ENCODE measurements at places on chromosomes 16 and 17.

- DNase-seq, result no peak
These were observed at the start of gene MFAP4 for GRCh38 chr17:19386974-19387920. TSS of gene MFAP4 (minus strand) at chr17:19387190. CDS start at chr17:19387155, 35 bp downstream.

DNA sequence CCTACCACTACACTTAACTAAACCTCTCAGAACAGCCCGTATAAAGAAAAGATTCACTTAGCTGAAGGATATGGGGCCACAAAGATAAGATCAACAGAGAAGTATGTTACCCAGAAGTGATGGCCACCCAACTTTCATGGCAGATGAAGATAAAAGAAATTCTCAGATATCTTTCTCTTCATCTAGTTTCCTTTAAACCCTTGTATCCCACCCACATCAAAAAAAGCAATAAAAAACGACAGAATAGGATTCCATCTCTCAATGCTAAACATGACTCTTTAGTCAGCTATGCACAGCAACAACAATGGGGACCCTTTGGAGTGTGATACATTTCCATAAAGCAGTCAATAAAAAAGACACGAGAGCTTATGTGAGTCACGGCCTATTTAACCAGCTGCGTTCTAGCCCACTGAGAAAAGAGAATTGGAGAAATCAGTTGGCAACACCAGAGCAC is 86.6 kb downstream of the SNX11 start:
- DNase-seq, result no peak

GRCh38 chr16:52718046-52718445 is 171.1 kb upstream of the TOX3 start:
- DNase-seq, result no peak

DNA sequence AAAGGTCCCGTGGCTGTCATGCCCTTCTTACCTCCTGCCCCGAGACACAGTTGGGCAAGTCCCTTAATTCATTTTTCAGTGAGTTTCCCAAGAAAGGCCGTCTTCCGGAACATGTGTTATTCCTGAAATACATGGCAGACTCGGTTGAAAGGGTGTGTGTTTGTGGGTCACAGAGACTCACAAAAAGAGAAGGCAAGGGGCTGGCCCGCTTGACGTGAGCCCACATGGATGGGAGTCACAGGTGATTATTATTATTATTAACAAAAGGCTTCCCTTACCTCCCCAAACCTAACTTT is 34.1 kb upstream of the CCR7 start:
- DNase-seq, result no peak

GRCh38 chr17:7249830-7250229 is 1.7 kb downstream of the CTDNEP1 start:
- DNase-seq, result no peak

GRCh38 chr17:81398832-81399411 is 3.7 kb downstream of the BAHCC1 start:
- DNase-seq, result no peak

DNA sequence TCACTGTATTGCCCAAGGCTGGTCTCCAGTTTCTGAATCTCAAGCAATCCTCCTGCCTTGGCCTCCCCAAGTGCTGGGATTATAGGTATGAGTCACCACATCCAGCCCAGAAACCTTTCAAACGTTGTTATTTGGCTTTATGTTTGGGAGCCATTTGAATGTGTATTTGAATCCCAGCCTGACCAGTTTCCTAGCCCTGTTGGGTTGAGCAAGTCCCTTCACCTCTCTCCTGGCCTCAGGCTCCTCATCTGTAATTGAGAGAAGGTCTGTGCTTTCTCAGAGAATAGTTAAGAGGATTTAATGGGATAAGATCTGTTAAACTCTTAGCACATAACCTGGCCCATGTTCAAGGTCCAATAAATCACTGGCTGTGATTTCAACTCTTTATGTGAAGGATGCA is 385.8 kb upstream of the RBFOX1 start:
- no peak for DNase-seq

- no peak for DNase-seq
These were observed 13.2 kb downstream of the RAB40B start for GRCh38 chr17:82685291-82685690.

DNA sequence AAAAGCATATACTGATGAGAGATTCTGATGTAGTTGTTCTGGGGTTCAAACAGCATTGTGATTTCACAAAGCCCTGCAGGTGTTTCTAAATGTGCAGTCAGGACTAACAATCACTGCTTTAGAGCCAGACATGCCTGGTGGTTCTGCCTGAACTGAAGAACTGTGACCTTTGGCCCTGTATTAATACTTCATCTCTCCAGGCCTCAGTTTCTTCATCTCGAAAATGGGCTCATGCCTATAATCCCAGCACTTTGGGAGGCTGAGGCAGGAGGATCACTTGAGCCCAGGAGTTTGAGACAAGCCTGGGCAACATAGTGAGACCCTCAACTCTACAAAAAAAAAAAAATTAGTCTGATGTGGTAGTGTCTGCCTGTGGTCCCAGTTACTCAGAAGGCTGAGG is 3.9 kb downstream of the DNAI2 start:
- no peak for DNase-seq

DNA sequence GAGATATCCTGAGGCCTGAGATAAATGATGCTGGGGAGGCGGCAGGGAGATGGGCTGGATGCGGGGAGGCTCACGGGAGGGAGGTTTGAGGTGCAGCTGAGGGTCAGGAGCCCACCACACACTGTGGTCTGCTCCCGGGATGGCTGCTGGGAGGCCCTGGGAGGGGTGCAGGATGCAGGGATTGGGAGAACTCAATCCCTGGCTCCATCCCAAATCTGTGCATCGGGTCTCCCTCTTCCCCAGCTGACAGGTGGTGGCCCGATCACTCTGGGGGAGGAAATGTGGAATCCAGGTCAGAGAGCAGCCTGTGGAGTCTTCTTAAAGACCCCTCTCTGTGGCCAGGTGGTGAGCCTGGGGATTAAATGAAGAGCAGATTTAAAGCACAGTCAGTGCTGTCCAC is 12.0 kb downstream of the PHB1 start:
- DNase-seq, result no peak

- no peak for DNase-seq
These were observed 11.1 kb upstream of the CHRNE start for GRCh38 chr17:4913994-4914393.

DNA sequence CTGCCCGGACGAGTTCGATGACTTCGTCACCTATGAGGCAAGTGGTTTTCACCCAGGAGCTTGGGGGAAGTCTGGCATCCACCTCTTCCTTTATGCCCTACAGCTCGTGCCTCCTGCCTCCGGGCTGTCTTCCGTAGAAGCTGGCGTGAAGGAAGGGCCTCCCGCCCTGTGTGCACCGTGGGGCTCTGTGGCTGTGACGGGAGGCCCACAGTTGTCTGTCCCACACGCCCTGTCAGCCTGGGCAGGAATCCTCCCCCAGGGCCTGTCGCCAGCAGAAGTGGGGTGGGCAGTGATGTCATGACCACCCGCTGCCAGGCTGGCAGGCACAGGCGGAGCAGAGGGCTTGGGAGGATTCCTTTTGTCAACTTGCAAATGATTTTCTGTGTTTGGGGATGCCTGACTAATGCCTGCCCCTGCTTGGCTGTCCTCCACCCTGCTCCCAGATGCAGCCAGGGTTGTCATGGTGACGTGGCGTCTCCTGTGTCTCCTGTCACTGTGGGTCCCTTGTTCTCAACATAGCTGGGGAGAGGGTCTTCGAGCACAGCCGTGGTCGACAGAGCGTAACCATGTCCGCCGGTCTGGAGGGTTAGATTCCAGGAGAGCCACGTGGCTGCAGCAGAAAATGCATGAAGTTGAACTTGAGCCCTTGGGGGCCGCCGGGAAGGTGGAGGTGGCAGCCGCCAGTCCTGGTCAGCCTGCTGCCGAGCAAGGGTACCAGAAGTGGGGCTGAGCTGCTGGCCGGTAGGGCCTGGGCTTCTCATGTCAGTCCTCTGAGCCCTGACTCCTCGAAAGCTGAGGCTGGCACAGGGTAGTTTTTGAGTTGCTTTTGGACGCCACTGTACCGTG is 46.1 kb downstream of the RAB11FIP3 start:
- DNase-seq, result no peak

DNA sequence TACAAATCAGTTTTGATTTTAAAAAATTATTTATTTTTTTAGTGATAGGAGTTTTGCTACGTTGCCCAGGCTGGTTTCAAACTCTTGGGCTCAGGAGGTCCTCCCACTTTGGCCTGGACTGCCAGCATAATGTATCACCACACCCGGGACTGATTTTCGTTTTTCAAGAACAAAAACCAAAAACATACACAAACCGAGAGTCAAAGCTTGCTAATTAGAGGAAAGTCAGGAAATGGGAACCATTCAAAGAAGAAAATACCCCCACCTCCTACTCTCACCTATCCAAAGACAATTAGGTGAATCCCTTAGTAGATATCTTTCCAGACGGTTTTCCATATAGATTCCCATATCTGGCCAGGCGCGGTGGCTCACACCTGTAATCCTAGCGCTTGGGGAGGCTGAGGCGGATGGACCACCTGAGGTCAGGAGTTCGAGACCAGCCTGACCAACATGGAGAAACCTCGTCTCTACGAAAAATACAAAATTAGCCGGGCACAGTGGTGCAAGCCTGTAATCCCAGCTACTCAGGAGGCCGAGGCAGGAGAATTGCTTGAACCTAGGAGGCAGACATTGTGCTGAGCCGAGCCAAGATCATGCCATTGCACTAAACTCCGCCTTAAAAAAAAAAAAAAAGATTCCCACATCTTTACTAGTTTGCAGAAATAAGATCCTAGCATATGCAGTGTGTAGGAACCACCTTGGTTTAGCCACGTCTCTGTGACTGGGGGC is 883 bp upstream of the SPN start:
- no peak for DNase-seq

- no peak for DNase-seq
These were observed 6.9 kb downstream of the PLLP start for GRCh38 chr16:57277586-57277985.

DNA sequence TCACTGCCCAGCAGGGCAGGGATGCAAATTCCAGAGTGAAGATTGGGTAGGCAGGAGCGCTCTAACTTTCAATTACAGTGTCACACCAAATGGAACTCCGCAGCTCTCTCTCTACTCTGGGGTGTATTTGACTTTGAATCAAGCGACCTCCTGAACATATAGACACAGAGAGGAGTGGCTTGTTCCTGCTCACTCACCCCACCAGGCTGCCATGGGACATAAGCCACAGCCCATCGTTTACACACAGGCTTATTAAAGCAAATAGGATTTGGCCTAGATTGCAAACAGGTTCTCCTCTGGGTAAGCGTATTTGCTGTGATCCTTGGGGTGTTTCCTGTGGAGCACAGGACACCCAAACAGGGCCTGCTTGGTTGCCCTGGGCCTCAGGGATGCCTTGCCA is 281.6 kb upstream of the CCL2 start:
- DNase-seq, result no peak

GRCh38 chr16:83804366-83804765 is 3.4 kb upstream of the HSBP1 start:
- no peak for DNase-seq

GRCh38 chr17:45867171-45867570 is 22.5 kb downstream of the SPPL2C start:
- no peak for DNase-seq

- DNase-seq, result no peak
These were observed 452.1 kb upstream of the ASIC2 start for GRCh38 chr17:33745047-33745760.

DNA sequence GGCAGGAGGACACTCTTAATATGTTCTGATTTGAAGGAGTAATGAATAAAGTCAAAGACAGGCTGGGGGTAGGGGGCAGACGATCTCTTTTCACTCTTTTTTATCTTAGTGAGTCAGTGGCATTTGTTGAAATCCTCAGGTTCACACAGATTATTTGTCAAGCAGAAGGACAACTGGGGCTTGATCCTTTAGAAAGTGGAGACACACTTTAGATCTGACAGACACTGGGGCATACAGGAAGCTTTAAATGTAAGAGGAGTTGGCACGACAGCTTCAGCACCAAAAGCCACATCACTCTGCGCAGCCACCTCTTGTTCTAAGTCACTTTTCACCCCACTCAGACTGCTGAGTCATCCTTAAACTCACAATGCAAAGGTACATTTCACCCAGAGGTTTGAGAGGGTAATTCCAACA is 121.5 kb downstream of the STXBP4 start:
- DNase-seq, result no peak

GRCh38 chr16:22123146-22123545 is 30.8 kb downstream of the VWA3A start:
- DNase-seq, result no peak

DNA sequence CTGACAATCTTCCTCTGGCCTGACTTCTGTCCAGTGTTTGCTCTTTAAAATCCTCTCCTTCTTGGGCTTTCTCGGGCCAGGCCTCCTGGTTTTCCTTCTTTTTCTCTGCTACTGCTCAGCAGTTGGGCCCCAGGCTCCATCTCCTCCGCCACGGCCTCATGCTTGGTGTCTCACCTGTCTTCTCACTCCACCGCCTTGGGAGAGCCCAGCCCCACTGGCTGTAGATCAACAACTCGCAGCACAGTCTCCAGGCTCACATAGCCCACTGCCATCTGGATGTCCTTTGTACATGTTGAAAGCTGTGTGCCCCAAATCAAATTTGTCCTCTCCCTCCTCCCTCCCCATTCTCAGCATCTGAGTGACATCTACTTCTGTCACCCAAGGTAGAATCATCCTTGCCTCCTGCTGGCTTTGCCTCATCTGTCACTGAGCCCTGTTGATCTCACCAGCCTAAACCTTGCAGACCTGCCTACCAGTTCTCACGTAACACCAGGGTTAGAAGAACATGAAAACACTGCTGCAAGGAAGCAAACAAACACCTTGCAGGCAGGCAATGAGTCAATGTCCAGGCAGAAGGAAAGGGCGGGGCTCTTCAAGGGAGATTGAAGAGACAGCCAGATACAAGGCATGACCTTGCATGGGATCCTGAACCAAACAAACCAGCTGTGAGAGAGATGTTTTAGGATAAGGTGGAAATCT is 103.2 kb upstream of the SMURF2 start:
- no peak for DNase-seq

GRCh38 chr16:24896439-24896838 is 50.7 kb downstream of the SLC5A11 start:
- no peak for DNase-seq

DNA sequence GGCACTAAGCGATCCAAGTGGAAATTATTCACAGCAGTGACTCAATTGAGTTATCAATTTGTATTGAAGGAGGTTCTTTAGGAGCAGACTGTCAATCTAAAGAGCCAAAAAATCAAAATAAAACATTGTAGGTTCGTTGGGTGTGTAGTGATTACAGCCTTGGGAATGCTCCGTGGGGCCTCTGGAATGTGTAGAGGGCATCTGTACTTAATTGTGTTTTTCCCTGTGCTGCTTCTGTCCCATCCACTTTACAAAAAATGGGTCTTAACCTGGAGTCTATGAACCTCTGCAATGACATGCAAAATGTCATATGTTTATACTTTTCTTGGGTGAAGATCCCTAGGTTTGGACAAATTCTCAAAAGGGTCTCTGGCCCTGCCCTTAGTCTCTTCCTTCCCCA is 215.1 kb downstream of the CCDC182 start:
- DNase-seq, result no peak

DNA sequence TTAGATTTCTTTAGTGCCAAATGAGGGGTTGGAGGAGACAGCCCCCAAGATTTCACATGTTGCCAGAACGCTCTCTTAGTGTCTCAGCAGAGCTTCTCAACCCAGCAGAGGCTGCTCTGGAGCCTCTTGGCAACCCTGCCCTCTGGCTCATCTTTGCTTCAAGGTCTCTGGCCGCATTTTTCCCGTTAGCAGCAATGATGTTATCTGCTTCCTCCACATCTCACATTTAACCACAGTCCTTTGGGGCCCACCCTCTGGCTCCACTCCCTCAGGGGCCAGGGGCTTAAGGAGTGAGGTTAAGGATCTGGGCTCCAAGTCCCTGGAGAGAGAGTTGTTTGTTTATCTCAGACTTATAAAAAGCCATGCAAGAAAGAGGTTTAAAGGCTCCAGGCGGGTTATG is 3.3 kb upstream of the XYLT1 start:
- no peak for DNase-seq

Data from stimulated activated CD4-positive, alpha-beta T cell treated with anti-CD3 and anti-CD28 coated beads, Interleukin-1b, Interleukin-23, amount 100 ng/mL, for 1 hour (primary cell).